ENCODE measurements at places on chromosomes 1 and 21.

- DNase-seq, result peak; percentile 49
Observed at GRCh38 chr1:162861101-162861500, at the start of gene CCDC190. CCDC190 (minus strand) TSS chr1:162861175; CDS start chr1:162859646, 1,529 bp downstream.

- DNase-seq, result no peak
Observed at GRCh38 chr1:228828151-228828550, 92.9 kb downstream of the RHOU start.

DNA sequence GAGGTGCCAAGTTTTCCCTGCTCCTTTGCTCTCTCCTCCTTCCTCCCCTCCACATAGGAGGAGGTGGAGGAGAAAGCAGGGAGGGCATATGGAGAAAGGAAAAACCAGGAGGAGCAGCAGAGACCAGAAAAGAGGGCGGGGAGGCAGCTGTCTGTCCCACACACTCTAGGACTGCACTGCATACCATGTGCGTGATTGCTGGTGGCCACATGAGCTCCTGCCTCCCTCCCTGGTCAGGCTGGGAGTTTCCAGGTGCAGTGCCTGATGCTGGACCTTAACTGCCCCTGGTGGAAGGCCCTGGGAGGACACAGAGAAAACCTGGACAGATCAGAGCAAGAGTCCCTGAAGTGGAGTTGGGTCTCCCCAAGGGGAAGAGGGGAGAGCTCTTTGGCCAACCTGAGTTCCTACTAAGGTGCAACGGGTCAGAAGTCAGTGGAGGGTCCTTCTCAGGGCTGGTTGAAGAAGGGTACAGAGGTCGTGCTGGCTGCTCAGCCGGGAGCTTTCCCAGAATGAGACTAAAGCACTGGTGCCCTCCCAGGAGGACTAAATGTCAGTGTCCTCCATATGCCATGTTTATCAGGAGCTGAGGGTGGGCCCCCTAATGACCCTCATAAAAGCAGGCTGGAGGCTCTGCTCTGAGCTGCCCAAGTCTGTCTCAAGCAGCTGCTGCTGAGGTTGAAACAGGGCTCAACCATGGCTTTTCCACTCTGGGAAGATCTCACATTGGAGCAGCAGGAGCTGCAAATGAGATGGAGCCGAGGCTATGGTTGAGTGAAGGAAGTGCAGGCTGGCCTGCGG, 3.5 kb upstream of the LGR6 start:
- no peak for DNase-seq

DNA sequence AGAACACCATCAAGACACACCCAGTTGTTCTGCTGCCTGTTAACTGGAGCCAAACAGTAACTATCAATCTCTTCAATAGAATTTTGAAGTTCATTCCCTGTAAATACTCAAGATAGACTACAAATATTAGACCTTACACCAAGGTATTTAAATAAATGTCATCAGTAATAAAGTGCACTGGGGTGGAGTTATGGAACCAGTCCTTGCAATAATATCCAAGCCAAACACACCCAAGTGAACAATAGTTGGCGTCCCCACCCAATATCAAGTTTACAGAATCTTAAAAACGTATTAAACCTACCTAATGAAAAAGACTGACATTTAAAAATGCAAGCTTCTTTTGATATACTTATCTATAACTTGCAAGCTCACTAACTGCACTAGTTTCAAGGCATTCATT, 2.7 kb downstream of the SERBP1 start:
- DNase-seq, result no peak

- no peak for DNase-seq
Observed at GRCh38 chr21:31983120-31983519, 110.3 kb downstream of the HUNK start.

DNA sequence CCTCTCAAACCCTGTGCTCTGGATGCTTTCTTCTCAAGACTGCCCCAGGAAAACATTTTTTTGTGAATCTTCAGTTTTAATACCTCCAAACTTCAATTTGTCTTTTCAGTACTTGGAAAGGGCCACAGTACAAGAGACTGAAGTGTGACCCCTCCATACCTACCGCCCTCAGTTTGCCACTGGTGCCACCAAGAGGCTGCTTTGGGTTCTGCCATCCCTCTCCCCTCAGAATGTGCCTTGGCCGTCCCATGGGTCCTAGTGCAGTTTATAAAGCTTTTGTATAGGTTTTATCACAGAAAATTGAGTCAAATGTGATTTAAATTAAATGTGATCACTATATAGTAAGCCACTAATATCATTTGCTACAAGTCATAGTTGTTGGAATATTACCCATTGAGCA, 60.8 kb upstream of the PGD start:
- peak; percentile 86 for DNase-seq

- no peak for DNase-seq
Observed at GRCh38 chr1:49060766-49061165, 284.1 kb upstream of the BEND5 start.

GRCh38 chr1:59186656-59187055, 110.2 kb upstream of the FGGY start:
- no peak for DNase-seq

GRCh38 chr1:155859881-155860871, 809 bp downstream of the SYT11 start:
- DNase-seq, result peak; percentile 94

GRCh38 chr1:227268943-227269342, 49.3 kb downstream of the CDC42BPA start:
- no peak for DNase-seq

GRCh38 chr1:201676197-201676596, 137.3 kb downstream of the NAV1 start:
- DNase-seq, result no peak

- DNase-seq, result no peak
Observed at GRCh38 chr1:188489336-188490112, 1660.8 kb downstream of the PLA2G4A start.

DNA sequence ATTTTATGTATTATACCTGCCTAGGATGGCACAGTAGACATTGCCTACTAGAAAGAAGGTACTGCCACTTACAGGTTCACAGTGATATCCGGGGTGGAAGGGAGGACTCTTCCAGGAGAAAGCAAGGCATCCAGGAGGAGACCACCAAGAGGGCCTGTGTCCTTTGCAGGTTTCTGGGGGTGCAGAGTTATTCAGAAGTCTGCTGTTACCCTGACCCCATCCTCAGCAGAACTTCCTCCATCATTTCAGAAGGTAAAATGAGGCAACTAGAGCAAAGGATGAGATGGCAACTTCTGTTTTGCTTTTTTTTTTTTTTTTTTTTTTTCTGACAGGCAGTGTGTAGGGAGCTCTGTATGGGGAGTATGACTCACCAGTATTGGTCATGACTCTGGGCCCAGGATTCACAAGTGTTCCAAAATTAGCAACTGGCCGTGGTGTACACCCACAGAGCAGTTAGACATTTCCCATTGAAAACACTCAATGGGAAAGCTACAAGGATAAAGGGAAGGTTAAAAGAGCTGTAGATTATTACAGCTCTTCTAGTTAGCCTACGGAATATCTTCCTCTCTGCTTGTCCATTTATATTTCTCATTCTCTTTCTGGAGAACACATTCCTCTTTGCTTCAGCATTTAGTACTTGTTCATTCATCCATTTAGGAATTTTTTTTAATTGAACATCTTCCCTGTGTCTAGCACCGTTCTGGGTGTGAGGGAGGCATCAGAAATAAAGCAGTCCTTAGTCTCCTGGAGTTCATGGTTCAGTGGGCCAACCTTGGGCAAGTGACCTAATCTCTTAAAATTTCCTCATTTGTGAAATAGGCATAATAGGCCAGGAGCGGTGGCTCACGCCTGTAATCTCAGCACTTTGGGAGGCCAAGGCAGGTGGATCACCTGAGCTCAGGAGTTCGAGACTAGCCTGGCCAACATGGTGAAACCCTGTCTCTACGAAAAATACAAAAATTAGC, 50.5 kb upstream of the PPP2R5A start:
- DNase-seq, result peak; percentile 59

GRCh38 chr1:239382666-239383065, 3.7 kb upstream of the CHRM3 start:
- DNase-seq, result no peak

DNA sequence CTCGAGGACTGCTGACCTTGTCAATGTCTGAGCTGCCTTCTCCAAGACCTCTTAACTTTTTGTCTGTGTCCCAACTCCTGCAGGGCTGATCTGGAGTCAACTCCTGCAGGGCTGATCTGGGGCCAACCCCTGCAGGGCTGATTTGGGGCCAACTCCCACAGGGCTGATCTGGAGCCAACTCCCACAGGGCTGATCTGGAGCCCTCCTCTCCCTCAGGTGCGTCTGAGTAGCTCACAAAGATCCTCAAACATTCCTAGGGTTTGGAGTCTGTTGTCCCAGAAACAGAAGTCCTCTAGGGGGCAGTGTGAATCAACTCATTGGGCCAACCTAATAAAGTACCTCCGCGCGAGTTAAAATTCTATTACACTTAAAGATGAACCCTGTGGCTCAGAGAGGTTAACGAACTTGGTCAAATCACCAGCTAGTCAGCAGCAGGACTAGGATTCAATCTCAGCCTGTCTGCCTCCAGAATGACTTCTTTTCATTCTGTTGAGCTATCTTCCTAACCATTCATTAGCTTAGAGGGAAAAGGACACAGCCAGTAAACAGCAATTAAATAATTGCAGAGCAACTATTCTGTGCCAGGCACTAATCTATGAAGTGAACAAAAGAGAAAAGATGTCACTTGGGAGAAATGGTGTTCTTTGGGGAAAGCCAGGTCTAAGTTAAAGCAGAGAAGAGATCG, 17.2 kb upstream of the RLF start:
- peak; percentile 71 for DNase-seq

Measured in Ammon's horn (tissue), 1 donor.